NCI-H1048 (cell line): ENCODE measurements at places on chromosomes 11 and 22.

DNA sequence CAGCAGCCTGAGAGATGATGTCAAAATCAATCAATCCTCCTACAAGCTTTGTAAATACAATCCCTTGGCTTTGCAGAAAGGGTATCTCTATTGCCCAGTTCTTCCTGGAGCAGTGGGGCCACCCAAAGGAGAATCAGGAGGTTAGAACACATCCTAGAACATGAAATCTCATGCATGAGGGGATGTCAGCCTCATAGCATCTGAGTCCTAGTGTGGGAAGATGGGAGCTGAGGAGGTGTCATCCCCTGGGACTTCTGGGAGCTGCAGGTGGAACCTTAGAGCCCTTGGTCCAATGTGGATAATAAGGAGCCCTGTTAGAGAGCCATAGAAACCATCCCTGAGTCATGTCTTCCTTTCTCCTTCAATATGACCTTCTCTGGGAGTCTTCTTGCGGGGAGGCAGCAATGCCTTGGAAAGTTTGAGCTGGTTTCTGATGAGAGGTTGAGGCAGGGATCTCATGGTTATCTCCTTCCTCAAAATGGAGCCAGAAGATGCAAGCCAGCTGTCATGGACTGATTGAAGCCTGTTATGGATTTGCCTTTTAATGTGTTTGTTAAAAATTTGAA, 74.8 kb downstream of the BDNF start:
- DNase-seq: no peak

GRCh38 chr11:824292-824880, 3.3 kb upstream of the CRACR2B start:
- no peak for DNase-seq

GRCh38 chr22:49685686-49686085, 142.0 kb downstream of the BRD1 start:
- no peak for DNase-seq

- DNase-seq: no peak
These were observed 4.6 kb upstream of the GALR3 start for GRCh38 chr22:37818409-37819104.

- DNase-seq: no peak
These were observed 13.7 kb downstream of the NFRKB start for GRCh38 chr11:129881570-129882170.

DNA sequence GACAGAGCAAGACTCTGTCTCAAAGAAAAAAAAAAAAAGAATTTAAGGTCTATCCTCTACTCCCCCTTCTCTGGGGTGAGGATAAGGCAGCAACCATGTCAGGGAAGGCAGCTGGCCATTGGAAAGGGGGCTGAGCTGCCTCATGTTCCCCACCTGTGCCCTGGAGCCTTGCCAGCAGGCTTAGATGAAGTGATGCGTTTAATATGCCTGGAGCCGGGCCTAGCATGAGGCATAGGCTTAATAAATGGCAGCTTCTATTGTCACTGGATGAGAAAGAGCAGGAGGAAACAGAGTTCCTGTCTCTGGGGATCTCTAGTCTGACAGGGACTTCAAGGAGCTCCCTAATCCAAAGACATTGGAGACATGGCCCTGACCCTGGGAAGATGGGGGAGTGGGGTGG, 3.2 kb upstream of the KCNE3 start:
- DNase-seq: no peak

GRCh38 chr11:47186700-47187695, 764 bp upstream of the PACSIN3 start:
- DNase-seq: no peak

GRCh38 chr11:47516155-47516554, 36.8 kb downstream of the CELF1 start:
- DNase-seq: no peak
